IMR-90 (cell line): ENCODE measurements at places on chromosomes 3 and 15. TPM values are rescaled to one million over a fixed set of nuclear protein-coding genes. Genes with fewer than 3 reads are reported as not detected.
A peak's percentile ranks its signal among the peaks of the same experiment; 100 is the strongest.

GRCh38 chr3:14304101-14305045 is 98.0 kb upstream of the SLC6A6 start:
- no peak for DNase-seq

- DNase-seq = peak; percentile 51
Measured at GRCh38 chr3:43733459-43734384, 43.0 kb downstream of the ABHD5 start.

DNA sequence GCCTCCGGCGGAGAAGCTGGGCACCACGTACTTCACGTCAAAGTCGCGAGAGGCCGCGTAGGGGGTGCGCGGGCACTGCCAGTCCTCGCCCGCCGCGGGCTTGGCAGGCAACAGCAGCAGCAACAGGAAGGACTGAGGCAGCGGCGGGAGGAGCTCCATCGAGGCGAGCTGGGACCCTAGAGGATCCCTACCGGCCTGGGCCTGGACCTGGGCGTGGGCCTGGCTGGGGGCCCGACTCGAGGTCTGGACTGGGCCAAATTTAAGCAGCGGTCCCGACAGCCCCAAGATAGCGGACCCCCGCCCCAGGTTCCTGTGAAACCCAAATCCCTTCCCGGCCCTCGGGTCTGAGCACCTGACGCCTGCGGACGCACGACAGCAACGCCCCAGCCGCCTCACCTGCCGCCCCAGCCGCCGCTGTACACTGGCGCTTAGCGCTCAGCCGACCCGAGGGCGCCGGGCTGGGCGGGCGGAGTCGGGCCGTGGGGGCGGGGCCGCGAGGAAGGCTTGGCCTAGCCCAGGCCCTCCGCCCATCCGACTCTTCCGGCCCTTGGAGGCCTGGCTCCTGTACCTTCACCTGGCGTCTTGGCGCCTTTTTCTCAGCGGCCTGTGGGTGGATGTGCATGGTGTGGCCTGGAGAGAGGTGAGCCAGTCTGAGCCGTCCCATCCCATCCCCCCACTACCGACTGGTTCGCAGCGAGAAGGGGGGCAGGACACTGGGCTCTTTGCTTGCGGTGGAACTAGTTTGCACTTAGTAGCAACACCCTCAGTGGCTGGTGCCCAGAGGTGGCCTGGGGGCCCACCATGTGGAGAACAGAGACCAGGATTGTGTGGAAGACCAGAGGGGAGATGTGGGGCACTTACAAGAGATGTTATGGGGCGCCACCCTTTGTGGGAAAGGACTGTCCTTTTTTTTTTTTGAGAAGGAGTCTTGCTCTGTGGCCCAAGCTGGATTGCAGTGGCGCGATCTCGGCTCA is at the start of gene MST1R:
MST1R (minus strand) TSS at position 423 of the 974 bp plus-strand sequence; CDS start at position 159, 264 bp downstream.
- no peak for DNase-seq

GRCh38 chr15:69160141-69160993 is at the start of gene GLCE:
GLCE (plus strand) TSS chr15:69160635; CDS start chr15:69255807, 95,172 bp downstream.
- peak; percentile 95 for DNase-seq

GRCh38 chr15:80066912-80067311 is 7.4 kb downstream of the ZFAND6 start:
- no peak for DNase-seq

DNA sequence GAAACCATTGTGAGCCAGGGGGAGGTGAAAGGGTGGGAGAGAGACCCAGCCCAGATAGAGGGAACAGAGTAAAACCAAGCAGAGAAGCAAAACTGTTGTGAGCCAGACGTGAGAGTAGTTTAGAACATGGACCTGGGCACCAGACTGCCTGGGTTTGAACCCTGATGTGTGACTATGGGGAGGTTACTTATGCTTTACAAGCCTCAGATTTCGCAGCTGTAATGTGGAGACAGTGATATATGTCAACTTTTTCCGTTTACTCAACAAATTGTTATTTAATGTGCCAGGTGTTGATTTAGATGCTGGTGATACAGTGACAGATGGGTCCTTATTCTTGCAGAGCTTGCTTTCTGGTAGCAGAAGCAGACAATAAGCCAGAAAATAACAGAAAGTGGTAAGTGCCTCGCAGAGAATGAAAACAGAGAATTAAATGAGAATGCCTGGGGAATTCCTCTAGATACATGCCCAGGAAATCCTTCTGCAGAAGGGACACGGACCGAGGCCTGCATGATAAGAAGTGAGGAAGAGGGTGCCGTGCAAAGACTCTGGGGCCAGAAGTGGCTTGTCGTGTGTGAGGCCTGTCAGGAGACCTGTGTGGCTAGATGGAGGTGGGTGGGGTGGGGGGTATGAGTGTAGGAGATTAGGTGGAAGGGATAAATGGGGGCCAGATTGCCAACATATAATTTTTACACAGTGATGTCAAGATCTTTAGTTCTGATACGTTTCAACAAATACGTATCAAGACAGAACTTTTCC is 15.0 kb downstream of the KAT2B start:
- DNase-seq = no peak

- DNase-seq = no peak
Measured at GRCh38 chr15:46735115-46735514, 982.2 kb upstream of the SEMA6D start.

Gene MANF
- total RNA-seq = 65.4 and 78.9 TPM in 2 replicates
